ENCODE measurements at places on chromosomes 13 and 19. TPM values are rescaled to one million over a fixed set of nuclear protein-coding genes. Genes with fewer than 3 reads are reported as not detected.

Gene IL4I1
- 1.2 TPM for total RNA-seq

Gene SIGLEC7
- total RNA-seq = not detected

Gene MYO1F
- 0.28 TPM for total RNA-seq

Gene TINCR
- total RNA-seq = 3.4 TPM

Gene ZNF208
- not detected for total RNA-seq
